ENCODE measurements at places on chromosomes 6 and 20. TPM values are rescaled to one million over a fixed set of nuclear protein-coding genes. Genes with fewer than 3 reads are reported as not detected.

FBXO30 gene
- total RNA-seq = 9.1 TPM

PNPLA1 gene
- total RNA-seq = not detected

OR12D3 gene
- total RNA-seq = not detected

SHLD1 gene
- total RNA-seq = 2.3 TPM
